ENCODE measurements at places on chromosomes 7 and 10.

DNA sequence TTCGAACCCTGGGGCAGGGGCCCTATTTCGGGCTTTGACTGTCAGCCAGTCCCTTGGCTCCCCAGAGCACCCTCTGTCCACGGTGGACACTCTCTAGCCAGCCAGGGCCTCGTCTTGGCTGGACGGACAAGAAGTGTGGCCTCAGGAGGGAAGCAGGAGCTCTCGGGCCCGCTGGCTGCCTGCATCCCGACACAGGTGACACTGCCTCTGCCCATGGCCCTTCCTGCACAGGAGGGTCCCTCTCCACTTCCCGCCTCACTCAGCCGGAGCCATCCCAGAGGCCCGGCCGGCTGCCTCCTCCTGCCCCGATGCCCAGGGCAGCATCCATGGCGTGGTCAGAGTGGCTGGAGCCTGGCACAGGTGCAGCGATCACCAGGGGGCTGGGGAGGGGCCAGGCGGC is 7.9 kb downstream of the ADGRA1 start:
- no peak for DNase-seq

GRCh38 chr10:70378122-70378521 is 4.3 kb downstream of the LRRC20 start:
- no peak for DNase-seq

- no peak for DNase-seq
Observed at GRCh38 chr10:27986821-27987220, 12.1 kb downstream of the ODAD2 start.

GRCh38 chr7:108014215-108014614 is 11.3 kb upstream of the LAMB1 start:
- DNase-seq = no peak

GRCh38 chr7:134780166-134780828 is 863 bp downstream of the CALD1 start:
- no peak for DNase-seq

GRCh38 chr7:47967123-47967522 is 12.3 kb downstream of the HUS1 start:
- no peak for DNase-seq

DNA sequence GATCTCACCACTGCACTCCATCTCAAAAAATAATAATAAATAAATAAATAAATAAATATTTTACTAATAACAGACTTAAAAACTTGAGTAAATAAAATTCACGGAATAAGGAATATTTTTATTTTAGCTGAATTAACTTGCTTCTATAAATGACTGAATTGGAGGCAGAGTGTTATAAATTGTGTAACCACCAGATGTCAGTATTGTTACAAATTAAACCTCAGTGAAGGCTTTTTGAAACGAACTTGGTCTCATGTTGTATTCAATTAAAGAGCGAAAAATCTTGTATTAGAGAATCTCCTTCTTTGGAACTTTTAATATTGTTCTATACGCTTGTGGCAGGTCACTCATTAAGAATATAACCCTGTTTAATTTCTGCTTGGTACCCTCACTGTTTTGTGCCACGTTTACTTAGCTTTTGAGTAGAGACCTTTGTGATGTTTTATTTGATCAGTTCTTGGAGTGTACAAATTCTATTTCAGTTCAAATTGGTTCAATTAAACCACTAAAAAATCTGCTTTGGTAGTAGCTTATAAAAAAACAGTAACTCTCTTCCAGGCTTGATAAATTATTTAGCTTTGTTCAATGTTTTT is 45.6 kb upstream of the SCIN start:
- no peak for DNase-seq

DNA sequence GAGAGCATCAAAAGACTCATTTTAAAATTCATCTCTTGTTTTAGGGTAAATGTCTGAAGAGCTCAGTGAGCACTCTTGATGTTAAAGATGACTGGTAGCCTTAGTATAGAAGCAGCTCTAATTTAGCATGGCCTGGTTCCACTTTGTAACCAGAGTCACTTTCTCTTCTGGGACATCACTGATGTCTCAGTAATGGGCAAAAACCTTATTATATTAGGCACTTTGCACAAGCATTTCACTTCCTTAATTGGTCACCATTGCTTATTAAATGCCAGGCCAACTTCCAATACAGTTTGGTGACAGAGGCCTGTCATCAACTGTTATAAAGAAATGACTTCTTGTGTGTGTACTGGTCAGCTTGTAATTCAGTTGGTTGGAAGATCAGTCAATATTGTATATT is 53.0 kb downstream of the STEAP1B start:
- no peak for DNase-seq

DNA sequence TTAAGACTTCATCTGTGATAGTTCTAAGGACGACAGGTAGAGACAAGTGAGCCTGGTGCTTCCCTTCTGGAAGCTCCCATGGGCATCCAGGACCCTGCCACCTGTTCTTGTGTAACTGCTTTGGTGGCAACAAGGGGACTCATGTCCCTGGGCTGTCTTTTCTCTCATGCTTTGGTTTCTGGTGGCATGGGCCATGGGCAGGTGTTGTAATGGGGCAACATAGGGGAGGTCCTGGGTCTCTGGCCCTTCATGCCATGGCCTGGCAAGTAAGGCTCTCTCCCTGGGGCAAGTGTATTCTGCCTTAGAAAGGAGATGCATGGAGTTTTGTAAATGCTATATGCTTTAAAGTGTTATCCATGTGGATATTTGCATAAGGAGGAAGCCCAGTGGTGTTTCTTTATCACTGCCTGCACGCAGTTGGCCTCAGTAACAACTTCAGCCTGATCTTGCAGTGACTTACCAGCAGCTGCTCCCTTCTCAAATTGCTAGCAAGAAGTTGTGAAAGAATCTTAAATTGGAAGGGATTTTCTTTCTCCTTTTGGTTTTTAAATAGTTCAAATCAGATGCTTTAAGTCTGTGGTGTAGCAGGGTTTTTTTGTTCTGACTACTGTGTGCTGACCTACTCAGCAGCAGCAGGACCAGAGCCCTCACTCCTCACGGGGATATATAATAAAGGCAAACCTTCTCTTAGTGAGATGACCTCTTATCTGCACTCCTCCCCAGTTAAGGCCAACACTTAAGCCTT is 39.9 kb downstream of the OGDH start:
- DNase-seq = no peak

DNA sequence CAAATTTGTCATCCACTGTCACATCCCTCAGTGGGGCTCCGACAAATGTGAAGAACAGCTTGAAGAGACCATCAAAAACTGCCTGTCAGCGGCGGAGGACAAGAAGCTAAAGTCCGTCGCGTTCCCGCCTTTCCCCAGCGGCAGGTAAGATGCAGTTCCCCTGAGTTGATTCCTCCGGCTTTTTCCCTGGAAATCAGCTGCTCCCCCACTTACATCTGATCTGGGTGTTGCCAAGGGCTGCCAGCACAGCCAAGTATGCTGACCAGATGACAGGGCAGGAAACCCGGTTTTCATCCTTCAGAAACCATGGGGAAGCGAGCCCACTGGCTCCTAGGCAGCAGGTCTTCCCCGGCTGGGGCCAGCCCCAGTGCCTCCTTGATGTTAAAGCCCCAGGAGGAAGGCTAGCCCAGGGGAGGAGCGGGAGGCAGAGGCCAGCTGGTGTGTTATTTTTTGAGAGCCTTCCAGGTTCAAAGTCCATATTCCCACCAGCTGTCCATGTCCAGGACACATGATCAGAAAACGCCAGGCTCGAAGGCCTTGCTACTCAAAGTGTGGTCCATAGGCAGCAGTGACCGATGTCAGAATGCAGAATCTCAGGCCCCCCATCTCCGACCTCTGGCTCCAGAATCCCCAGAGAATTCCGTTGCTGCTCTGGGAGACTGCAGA is 23.4 kb downstream of the AIFM2 start:
- no peak for DNase-seq

- DNase-seq = no peak
Observed at GRCh38 chr7:28037220-28038010, 143.2 kb downstream of the JAZF1 start.
